NCI-H2029 treated with DMSO at 0.1 percent for 48 hours (cell line): ENCODE measurements at places on chromosomes 12 and 14.
A peak's percentile ranks its signal among the peaks of the same experiment; 100 is the strongest.

GRCh38 chr12:19026034-19026433 lies 103.5 kb upstream of the PLEKHA5 start:
- no peak for DNase-seq

- DNase-seq = no peak
These were observed 43.1 kb upstream of the CCDC196 start for GRCh38 chr14:66442953-66443571.

DNA sequence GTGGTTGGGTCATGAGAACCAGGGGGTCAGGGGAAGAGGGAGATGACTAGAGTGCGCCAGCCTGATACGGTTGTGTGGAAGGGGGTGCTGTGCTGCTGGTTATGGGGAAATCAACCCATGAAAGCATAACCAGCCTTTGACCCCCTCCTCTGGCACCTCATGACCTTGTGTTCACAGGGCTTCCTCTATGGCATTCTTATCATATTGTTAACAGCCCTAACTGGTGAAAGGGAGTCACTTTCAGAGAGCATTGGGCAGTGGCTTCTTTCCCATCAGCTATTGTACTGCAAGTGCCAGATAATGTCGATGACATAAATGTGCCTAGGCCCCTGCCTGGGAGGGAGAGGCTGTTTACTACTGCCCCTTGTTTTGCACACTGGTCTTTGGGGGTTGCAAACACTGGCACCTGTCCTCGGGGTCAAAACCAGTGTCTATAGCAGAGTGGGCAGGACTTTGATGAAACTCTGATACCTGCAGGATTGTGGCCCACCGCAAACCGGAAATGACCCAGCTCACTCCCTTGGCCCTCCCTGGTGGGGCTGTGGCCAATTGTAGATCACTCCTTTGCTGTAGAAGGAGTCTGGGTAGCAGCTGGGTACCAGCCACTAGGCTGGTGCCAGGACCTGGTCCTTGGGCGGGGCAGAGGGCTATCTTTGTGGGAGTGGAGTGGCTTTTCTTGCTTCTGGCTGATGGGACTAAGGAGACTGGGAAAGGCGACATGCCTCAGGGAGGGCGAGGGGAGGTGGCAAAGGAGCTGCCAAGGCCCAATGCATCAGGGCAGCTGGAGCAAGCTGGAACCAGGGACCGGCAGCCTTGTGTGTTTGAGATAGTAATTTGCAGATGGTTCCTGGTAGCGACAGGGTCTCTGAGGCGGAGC lies 634 bp upstream of the TMEM63C start:
- no peak for DNase-seq

DNA sequence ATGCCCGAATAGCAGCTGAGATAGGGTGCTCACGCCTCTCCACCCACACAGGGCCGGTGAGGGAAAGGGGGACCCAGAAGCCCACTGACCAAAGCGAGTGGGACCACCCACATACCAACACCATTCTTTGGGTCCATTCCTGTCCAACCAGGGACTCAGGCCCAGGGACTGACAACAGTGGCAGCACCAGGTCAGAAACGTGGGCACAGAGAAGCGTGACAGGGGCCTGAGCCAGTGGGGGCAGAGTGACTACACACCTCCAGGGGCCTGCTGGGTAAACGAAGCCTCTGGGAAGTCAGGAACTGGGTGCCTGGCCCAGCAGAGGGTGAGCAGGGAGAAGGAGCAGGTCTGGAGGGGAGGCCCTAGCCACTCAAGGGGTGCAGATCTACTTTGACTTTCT lies 13.7 kb downstream of the SPRYD3 start:
- no peak for DNase-seq

DNA sequence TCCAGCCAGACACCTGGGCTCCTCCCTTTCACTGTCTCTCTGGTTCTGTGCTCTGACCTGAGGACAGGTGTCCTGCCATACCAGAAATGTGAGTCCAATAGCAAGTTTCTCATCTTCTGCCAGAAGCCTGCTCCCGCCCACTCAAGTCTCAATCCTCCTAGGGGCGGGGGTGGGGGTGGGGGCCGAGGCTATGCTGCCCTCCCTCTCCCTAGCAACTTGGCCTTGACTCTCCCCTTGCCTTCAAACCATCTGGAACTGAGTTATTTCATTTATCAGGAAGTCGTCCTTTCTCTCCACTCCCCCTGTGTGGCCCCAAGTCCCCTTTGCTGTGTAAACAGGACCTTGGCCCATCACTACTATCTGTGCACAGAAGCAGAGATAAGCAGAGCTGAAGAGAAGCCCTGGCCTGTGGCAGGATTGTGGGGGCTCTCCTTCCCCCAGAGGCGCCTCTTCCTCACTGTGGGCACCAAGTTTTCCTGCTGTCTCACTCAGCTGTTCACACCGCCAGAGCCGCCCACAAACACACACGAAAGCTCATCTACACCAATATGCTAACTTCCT lies 117.1 kb downstream of the DPF3 start:
- DNase-seq = no peak

DNA sequence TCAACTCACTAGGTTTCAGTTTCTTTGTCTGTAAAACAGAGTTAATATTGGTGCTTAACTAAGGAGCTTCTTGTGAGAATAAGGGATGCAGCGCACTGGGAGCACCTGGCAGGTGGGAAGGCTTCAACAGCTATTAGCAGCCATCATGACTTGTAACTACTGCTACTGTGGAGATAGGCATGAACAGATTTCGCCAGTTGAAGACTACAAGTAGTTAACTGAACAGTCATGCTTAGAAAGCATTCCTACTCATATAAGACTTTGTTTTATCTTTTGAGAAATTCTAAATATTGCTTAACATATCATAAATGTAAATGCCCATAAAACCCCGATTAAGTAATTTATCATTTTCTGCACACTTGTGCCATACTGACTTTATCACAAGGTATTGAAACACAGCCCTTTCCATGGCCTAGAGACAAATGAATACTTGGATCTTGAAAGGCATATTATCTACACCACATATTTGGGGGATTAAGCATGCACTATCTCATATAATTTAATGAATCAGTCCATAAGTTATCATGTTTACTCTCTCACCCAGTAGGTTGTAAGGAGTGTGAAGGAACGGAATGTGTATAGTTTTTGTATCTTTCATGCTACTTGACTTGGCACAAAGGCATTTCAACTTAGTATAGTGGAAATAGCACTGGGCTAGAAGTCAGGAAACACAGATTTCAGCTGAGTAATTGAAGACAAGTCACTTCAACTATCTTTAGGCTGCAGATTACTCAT lies 16.1 kb downstream of the NTN4 start:
- DNase-seq = no peak

DNA sequence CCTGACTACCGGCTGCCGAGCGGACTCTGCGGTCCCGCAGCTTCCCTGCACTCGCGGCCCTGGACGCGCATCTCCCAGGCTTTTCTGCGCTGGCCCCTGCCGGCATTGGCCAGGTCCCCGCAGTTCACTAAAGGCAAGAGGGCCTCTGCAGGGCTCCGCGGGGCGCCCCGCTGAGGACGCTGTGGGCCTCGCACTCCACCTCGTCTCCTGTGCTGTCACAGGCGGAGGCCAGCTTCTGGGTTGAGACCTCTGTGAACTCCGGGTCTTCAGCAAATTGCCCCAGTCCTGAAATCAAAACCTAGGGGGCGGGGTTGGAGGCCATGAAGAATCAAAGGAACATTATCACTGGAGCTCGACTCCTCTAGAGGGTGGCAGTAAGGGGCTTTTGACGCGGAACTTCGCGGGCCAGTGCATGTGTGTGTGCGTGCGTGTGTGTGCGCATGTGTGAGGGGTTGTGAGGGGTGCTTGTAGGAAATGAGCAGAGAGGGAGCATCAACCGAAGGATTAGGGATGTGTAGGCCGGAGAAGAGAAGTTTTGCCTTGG lies 68.5 kb upstream of the CAPRIN2 start:
- DNase-seq = no peak

- DNase-seq = peak; percentile 69
These were observed 214.2 kb downstream of the PPM1H start for GRCh38 chr12:62720661-62721330.

GRCh38 chr14:89366864-89367778 lies 49.9 kb downstream of the FOXN3 start:
- no peak for DNase-seq

DNA sequence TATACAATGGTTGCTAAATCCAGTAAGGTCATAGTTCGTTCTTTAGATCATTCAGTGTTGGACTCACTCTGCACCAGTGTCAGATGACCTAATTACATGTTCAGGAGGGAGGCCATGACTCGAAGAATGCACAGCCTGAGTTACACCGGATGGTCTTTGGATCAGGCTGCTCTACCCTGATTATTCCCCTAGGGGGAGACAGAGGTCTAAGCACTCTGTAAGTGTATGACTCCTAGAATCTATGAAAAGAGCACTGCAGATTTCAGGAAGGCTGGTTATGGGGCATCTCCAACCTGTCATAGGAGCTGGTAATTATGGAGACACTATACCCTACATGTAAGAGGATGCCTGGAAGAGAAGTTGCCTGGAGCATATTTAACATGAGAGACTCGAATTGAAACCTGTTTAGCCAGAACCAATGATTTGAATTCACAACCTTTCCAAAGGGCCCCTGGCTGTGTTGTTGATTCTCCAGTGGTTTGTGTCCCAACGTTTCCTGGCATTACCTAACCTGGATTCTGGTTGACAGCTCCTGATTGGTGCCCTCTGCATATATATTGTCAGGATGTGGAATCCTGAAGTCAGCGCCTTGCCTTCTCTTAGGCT lies at the start of gene MUCL1:
Gene MUCL1 (plus strand): TSS at position 584 of the 606 bp plus-strand sequence. CDS start 67 bp downstream, outside the sequence.
- DNase-seq = peak; percentile 77

DNA sequence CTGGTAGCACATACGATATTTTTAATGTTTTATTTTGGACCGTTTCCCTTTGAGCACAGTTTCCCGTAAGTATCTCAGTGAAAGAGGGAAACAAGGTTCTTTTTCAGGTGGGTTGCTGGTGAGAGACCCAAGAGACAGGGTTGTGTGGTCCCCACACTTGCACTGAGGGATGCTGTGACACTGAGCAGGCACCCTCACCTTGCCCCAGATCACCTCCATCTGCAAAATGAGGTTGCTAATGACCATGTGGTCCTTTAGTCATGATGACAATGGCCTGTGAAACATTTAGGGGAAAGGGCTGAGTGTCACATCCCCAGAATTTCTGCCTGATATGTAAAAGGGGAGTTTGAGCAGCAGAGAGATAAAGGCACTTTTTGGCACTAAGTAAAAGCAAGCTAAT lies 4.3 kb downstream of the CCND2 start:
- no peak for DNase-seq

- DNase-seq = no peak
These were observed 379.1 kb downstream of the NELL2 start for GRCh38 chr12:44497044-44497443.

- DNase-seq = no peak
These were observed 24.3 kb downstream of the HIF1A start for GRCh38 chr14:61719344-61720293.

GRCh38 chr12:19575337-19576243 lies 136.3 kb downstream of the AEBP2 start:
- peak; percentile 91 for DNase-seq

DNA sequence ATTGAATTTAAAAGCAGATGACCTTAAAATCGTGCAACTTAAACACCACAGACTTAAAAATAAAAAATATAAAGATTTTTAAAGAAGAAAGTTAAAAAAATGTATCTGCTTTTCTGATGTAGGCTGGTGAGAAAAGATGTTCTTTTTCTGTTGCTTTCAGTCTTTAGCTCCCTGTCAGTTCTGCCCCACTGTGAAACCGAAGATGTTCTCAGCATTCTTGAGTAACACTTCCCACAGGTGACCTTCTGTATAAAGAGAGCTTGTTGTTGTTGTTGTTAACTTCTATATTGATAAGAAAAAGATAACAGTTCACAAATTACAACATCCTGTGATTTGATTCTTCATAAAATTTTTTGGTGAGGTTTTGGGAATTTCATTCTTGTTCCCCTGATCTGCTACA lies 377.9 kb upstream of the RGS6 start:
- DNase-seq = no peak

DNA sequence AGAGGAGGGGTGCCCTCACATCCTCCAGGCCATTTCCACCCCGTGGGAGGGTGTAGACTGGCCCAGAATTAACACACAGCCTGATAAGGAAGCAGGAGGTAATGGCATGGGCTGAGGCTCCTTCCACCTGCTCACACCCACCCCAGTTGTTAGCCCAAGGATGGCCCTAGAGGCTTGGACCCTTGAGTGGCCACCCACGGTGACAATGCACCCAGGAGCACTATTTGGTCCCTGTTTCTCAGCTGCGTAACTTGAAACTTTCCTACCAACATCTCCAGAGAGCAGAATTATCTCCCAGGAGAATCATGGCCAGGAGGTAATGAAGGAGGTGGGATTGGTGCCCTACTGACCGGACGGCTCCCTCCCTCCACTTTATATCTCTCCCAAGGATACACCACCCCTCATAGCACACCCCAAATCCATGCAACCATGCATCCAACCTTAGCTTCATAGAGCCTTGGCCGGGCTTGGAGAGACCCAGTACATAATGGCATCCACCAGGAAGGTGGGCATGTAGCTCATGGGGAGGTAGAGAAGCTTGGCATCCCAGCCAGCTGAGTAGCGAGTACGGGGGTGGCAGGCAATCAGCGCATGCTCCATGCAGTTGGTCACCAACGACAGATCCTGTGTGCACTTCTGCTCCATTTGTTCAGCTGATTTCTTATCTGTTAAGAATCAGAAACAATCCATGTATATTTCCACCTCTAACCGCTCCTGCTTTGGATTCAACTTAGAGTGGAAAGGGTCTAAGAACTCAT lies 5.6 kb downstream of the RDH16 start:
- DNase-seq = no peak

- no peak for DNase-seq
These were observed 2.9 kb downstream of the MYL2 start for GRCh38 chr12:110917467-110917866.

DNA sequence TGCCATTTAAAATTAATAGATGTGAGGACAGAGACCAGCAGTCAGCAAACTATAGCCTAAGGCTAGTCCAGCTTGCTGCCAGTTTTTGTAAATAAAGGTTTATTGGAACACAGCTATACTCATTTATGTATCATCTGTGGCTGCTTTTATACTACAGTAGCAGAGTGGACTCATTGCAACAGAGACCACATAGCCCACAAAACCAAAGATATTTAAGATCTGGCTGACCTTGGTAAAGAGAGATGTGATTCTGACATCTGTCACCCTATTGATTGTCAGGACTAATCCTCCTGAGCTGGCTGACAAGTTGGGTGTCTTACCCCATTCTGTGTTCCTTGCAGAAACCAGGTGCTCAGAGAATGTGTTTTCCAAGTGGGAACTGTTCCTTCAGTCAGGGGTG lies 99.9 kb downstream of the BEGAIN start:
- no peak for DNase-seq

GRCh38 chr12:21745258-21745657 lies 29.2 kb downstream of the KCNJ8 start:
- DNase-seq = no peak

DNA sequence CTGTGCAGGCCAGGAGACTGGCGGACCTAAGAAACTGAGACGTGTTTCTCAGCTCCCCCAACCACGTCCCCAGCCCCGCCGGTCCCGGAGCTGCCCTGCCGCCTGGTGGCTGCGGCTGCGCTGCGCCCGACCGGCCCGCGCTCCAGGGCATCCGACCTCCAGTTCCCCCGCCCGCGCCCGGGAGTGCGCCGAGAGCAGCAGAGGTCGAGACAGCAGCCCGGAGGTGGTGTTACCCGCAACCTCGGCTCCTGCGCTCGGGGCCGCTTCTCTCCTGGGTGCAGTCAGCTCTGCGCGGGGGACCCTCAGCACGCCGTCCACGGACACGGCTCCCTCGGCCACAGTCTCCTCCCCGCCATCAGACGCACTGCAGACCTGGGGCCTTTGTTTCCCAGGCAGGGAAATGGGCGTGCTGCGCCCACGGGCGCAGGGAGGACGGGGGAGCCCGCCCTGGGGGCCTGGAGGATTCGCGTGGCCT lies 21.6 kb upstream of the GPR132 start:
- DNase-seq = no peak

GRCh38 chr12:110704750-110705149 lies 15.8 kb upstream of the HVCN1 start:
- peak; percentile 43 for DNase-seq

- no peak for DNase-seq
These were observed 710 bp upstream of the BMAL2 start for GRCh38 chr12:27331927-27332324.
